ENCODE measurements at places on chromosomes 7 and 10. TPM values are rescaled to one million over a fixed set of nuclear protein-coding genes. Genes with fewer than 3 reads are reported as not detected.

The PLEKHS1 gene
- total RNA-seq: not detected

The TRIM56 gene
- total RNA-seq: 16.7 TPM

The COMTD1 gene
- total RNA-seq: 34.0 TPM

The CLIP2 gene
- total RNA-seq: 6.6 TPM

The ATG9B gene
- total RNA-seq: not detected

The GHRHR gene
- total RNA-seq: not detected

The HOXA9 gene
- not detected for total RNA-seq

The ZNF117 gene
- total RNA-seq: 2.3 TPM

The TMEM178B gene
- total RNA-seq: 35.4 TPM

The TAS2R41 gene
- total RNA-seq: not detected

The CCL24 gene
- total RNA-seq: not detected

The CPA2 gene
- not detected for total RNA-seq

The KIAA1549 gene
- total RNA-seq: 2.1 TPM

The CTNNA3 gene
- total RNA-seq: 129 TPM

The C10orf62 gene
- total RNA-seq: 0.48 TPM

The RRP12 gene
- total RNA-seq: 10.9 TPM
